Myometrial cell (primary cell): ENCODE measurements at places on chromosomes 13 and 19. TPM values are rescaled to one million over a fixed set of nuclear protein-coding genes. Genes with fewer than 3 reads are reported as not detected.

Gene ZNF677
- 6.9 and 13.1 TPM in 2 replicates for total RNA-seq

Gene ZNF66
- 0.18 and 3.5 TPM in 2 replicates for total RNA-seq

Gene SIGLEC6
- total RNA-seq, result not detected in 2 replicates

Gene RXFP2
- total RNA-seq, result not detected in 2 replicates

Gene LMTK3
- not detected in 2 replicates for total RNA-seq
